Dermis blood vessel endothelial cell (primary cell): ENCODE measurements at places on chromosomes 2 and 18. TPM values are rescaled to one million over a fixed set of nuclear protein-coding genes. Genes with fewer than 3 reads are reported as not detected.

GRCh38 chr2:28547223-28547860 lies 51.5 kb downstream of the PLB1 start:
- DNase-seq: no peak

RAPGEF4 gene
- 30.5 TPM in 2 replicates for total RNA-seq

GRCh38 chr2:43848214-43848613 lies 9.4 kb downstream of the ABCG8 start:
- no peak for DNase-seq

- peak; percentile 94 for DNase-seq
These were observed 120.8 kb downstream of the GAREM1 start for GRCh38 chr18:32349728-32350395.

DNA sequence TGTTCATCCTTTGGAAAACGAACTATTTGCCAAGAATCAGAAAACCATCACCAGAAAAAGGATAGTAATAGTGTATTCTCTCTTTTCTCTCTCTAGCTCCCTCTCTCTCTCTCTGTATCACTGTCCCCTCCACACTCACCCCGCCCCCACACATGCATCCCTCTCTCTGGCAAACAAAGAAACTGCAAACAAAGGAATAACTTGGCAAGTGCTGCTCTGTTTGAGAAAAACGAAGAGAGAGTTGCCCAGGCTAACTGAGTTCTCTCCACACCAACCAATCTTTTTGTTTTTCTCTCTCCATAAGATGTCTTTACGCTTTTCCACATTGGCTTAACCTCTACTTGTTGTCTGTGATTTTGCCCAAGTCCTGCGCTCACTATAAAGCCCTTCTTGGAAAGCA lies 316.2 kb downstream of the EPHA4 start:
- DNase-seq: no peak

GRCh38 chr2:165573534-165574461 lies 104.3 kb downstream of the CSRNP3 start:
- no peak for DNase-seq

NETO1 gene
- total RNA-seq: not detected in 2 replicates

TRIP12 gene
- 238 and 422 TPM in 2 replicates for total RNA-seq

SLC16A14 gene
- under 0.01 and 0.09 TPM in 2 replicates for total RNA-seq

- DNase-seq: no peak
These were observed 156.7 kb downstream of the EXOC6B start for GRCh38 chr2:72669121-72669520.

DNA sequence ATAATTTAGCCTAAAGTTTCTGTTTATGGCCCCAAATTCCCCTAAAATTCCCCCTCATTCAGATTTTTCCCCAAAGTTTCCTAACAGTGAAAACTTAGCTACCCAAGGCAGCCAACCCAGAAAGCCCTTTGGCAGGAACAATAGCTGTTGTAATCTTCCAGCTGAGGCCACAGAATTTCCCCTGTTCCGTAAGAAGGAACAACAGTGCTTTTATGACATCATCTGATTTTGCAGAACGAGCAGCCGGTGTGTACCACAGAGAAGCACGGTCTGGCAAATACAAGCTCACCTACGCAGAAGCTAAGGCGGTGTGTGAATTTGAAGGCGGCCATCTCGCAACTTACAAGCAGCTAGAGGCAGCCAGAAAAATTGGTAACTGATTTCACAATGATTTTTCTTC lies 6.3 kb downstream of the TNFAIP6 start:
- DNase-seq: peak; percentile 42
